A549 treated with Mapracorat at 1 μM for 4 hours (cell line): ENCODE measurements at places on chromosomes 13 and 19. TPM values are rescaled to one million over a fixed set of nuclear protein-coding genes. Genes with fewer than 3 reads are reported as not detected.

Gene ZNF628
- 2.9 to 8.5 TPM (median 5.4 TPM) in 5 replicates for total RNA-seq

Gene CCNA1
- total RNA-seq, result 0.30 to 0.69 TPM (median 0.41 TPM) in 5 replicates

Gene CRLF1
- total RNA-seq, result 3.0 to 7.7 TPM (median 5.0 TPM) in 5 replicates

Gene OR7C1
- total RNA-seq, result not detected in 5 replicates

Gene CEACAM6
- 15.4 to 23.8 TPM (median 19.9 TPM) in 5 replicates for total RNA-seq

Gene SH2D3A
- 15.2 to 18.9 TPM (median 17.1 TPM) in 5 replicates for total RNA-seq

Gene B3GLCT
- 4.1 to 5.1 TPM (median 5.0 TPM) in 5 replicates for total RNA-seq

Gene PAF1
- total RNA-seq, result 69.0 to 77.2 TPM (median 74.6 TPM) in 5 replicates

Gene ATP1A3
- total RNA-seq, result 3.4 to 4.8 TPM (median 4.1 TPM) in 5 replicates

Gene PALM
- 11.0 to 15.7 TPM (median 14.8 TPM) in 5 replicates for total RNA-seq

Gene FBXO27
- 2.8 to 4.4 TPM (median 3.6 TPM) in 5 replicates for total RNA-seq

Gene CHMP2A
- 191 to 219 TPM (median 202 TPM) in 5 replicates for total RNA-seq

Gene NLRP5
- not detected in 5 replicates for total RNA-seq

Gene PDX1
- total RNA-seq, result 0.05 to 0.12 TPM (median 0.09 TPM) in 5 replicates

Gene GPR4
- total RNA-seq, result 0.19 to 0.79 TPM (median 0.39 TPM) in 5 replicates

Gene SIGLEC14
- total RNA-seq, result 0.08 to 0.20 TPM in 2 of 5 replicates, not detected in the others

Gene KLHL1
- not detected in 5 replicates for total RNA-seq

Gene CEACAM16
- 0.17 to 0.18 TPM in 2 of 5 replicates, not detected in the others for total RNA-seq

Gene CERS1
- 4.2 to 6.1 TPM (median 5.2 TPM) in 5 replicates for total RNA-seq

Gene ERICH4
- total RNA-seq, result 0.15 TPM in 1 of 5 replicates, not detected in the others
